ENCODE measurements at places on chromosomes 1 and 21.
A peak's percentile ranks its signal among the peaks of the same experiment; 100 is the strongest.

- peak; percentile 92 for DNase-seq
Observed at GRCh38 chr1:81695741-81696140, 105.0 kb upstream of the ADGRL2 start.

- DNase-seq, result no peak
Observed at GRCh38 chr1:24644100-24644384, 940 bp downstream of the SRRM1 start.

DNA sequence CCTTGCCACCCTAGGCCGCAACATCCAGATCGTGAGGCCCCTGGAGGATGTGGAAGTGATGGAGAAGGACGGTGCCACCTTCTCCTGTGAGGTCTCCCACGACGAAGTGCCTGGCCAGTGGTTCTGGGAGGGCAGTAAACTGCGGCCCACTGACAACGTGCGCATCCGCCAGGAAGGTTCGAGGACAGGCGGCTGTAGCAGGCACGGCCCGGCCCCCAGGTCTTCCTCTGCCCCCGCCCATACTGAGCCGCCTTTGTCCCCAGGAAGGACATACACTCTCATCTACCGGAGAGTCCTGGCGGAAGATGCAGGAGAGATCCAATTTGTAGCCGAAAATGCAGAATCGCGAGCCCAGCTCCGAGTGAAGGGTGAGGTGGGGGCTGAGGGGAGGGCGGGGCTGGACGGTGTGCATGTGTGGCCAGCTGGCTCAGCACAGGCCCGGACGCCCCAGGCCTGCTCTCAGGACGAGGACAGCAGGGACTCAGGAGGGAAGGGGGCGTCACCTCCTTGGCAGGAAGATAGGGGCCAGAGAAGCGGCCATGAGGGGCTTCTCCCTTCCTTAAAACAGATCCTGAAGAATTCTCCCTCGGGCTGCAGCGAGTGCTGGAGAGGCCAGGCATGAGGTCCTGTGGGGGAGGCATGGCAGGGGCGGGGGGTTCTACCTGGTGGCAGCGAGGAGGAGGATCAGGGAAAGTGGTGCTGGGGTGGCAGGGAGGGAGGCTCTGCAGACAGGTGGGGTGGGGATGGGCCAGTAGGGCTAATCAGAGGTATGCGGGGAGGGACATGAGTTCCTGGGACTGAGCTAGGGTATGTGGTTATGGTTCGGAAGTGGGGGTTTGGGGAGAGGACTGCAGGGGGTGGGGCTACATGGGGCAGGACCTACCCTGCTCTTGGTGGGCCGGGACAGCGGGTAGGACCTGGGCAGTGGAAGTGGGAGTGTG lies 69.9 kb downstream of the OBSCN start:
- no peak for DNase-seq

- no peak for DNase-seq
Observed at GRCh38 chr1:201702936-201703335, 126.0 kb upstream of the IPO9 start.

Data from fibroblast of skin of scalp (primary cell).